ENCODE measurements at places on chromosomes 11 and 22.

GRCh38 chr11:58675334-58676155, 53.1 kb downstream of the CNTF start:
- DNase-seq: peak; percentile 70

- DNase-seq: no peak
Measured at GRCh38 chr11:126135235-126136176, 72.8 kb upstream of the CDON start.

GRCh38 chr11:6625156-6625831, 6.1 kb upstream of the TPP1 start:
- no peak for DNase-seq

- DNase-seq: no peak
Measured at GRCh38 chr11:11746449-11746848, 95.3 kb upstream of the USP47 start.

GRCh38 chr11:64230985-64231365, 627 bp downstream of the DNAJC4 start:
- peak; percentile 64 for DNase-seq

DNA sequence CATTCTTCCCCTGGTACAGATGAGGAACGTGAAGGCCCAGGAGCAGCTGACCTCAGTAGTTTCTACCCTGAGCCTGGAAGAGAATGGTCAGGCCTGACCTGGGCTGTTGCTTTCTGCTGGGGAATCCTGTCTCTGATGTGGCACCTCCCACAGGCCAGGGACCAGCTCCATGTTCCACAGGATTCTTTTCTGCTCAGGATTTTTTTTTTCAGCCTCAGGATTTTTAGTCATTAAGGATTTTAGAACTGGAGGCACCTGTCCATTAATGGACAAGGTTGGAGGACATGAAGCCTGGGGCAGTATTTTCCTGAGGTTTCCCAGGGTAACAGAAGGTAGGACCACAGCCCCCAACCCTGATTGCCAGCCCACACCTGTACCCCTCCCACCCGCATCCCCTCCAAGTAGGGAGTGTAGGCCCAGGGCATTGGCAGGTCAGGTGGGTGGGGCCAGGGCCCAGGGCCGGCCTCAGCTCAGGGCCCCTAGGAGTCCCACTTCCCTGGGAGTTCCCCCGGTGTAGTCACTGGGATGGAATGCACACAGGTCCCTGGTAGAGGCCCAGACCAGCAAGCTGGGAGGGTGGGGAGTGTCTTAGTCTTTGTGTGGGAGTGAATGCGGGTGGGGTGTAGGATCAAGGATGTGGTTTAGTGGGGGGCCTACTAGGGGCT, 16.1 kb downstream of the BIK start:
- no peak for DNase-seq

DNA sequence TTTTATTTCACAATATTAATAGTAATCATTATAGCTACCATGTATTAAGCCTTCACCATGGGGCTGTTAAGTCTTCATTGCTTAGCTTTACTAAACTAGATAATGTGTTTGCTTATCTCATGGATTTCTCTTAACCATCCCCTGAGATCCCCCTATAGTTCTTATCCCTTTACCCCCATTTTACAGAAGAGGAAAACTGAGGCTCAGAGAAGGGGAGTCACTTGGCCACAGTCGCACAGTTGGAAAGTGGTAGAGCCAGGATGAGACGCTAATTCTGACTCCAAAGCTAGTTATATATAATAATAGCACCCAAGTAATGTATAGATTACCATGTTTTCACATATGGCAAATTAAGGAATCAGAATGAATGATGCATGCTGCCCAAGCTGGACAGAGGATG, 9.7 kb upstream of the TFIP11 start:
- no peak for DNase-seq

DNA sequence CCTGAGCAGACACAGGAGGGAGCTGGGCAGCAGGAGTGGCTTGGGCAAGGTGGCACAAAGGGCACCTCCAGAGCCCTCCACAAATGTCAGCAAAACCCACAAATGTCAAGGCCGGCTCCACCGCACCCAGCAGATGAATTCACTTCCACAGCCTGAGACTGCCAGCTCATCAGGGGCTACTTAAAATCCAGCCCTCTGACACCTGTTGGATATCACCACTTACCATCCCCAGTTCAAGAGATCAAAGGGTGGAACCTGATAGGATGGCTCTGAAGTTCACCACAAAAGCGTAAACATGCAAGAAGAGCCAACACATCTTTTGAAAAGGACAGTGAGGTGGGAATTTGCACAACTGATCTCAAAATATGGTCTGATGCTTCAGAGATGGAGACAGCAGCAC, 168.6 kb upstream of the GRK3 start:
- no peak for DNase-seq

DNA sequence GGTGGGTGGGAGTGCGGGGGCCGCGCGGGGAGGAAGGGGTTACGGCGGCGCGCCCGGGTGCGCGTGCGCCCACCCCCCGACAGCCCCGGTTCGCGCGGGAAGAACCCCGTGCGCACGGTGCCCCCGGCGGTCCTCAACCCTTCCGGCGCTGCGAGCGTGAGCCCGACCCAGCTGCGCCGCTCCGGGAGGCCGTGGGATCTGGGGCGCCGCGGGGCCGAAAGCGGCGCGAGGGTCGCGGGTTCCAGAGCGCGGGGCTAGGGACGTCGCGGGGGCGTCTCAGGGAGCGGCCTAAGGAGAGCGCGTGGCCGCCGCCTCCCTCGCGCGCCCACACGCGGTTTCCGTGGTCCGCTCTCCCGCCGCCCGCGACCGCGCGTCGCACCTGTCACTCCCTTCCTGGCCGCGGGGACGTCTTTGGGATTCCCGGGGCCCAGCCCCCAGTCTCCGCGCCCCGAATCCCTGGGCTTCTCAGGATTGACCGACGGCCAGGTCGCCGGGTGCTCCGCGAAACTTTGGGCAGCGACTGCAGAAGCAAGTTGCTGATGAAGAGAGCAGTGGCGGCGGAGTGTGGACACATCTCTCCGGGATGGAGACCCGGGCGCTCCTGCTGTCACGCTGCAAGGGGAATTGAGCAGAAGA, 582 bp downstream of the SREBF2 start:
- peak; percentile 48 for DNase-seq

GRCh38 chr22:37254209-37254866, 10.3 kb upstream of the RAC2 start:
- DNase-seq: no peak

DNA sequence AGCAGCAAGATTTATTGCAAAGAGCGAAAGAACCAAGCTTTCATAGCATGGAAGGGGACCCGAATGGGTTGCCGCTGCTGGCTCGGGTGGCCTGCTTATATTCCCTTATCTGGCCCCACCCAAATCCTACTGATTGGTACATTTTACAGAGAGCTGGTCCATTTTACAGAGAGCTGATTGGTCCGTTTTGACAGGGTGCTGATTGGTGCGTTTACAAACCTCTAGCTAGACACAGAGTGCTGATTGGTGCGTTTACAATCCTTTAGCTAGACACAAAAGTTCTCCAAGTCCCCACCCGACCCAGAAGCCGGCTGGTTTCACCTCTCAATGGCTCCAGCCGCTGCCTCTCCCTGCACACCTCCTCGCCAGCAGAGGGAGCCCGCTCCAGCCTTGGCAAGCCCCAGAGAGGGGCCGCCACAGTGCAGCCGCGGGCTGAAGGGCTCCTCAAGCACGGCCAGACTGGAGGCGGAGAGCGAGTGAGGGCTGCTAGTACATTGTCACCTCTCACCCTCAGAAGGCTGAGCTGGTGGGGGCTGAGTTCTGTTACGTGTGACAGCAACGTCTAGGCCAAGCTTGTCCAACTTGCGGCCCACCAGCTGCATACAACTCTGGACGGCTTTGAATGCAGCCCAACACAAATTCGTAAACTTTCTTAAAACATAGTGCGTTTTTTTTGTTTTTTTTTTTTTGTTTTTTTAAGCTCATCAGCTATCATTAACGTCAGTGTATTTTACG, 8.7 kb downstream of the PTH start:
- no peak for DNase-seq

DNA sequence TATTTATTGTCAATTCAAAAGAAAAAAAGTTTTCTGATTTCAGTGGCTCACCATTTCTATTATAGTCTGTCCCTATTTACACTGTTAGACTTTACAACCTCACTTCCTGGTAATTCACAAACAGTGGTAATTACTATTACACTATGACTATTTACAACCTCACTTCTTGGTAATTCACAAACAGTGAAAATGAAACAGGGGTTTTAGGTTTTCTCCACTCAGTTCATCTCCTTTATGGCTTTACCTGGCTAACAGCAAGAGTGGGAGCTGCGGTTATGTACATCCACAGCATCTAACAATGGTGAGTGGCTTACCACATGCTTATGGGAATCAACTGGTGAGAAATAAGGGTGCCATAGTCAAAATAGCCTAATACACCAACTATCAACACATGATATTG, 166.4 kb downstream of the CASP12 start:
- DNase-seq: no peak

GRCh38 chr22:46125816-46126765, 24.2 kb upstream of the PPARA start:
- DNase-seq: no peak

GRCh38 chr22:36123673-36124630, 36.6 kb downstream of the APOL3 start:
- peak; percentile 93 for DNase-seq

DNA sequence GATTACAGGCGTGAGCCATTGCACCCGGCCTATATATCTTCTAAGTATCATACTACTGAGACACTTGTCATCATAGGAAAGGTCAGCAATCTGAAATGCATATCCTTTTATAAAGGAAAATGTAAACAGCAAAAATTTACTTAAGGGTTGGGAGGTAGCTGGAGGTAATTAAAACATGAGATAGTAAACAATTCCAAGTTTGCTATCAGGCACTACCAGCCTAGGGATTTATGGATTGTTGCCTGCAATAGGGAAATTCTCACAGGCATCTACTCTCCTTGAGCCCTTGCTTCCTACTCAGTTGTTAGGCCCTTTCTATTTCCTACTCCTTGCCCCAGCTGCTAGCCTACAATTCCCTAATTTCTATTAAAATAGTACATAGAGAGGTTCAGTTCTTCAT, 16.1 kb downstream of the PGR start:
- DNase-seq: no peak

DNA sequence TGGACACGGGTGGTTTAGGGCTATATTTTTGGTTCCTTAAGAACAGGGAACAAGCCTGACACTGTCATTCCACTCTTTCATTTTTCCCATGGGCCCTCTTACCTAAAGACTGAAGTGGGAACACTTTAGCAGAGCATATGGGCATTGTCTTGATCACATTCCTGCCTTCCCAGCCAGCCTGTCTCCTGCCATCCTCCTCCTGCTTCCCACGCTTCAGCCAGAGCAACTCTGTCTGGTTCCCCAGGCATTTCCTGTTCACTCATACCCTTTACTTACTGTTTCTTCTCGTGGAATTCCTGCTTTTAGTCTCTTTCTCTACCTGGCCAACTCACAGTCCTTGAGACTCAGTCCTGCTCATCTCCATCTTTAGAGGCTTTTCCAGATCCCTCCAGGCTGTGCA, 22.8 kb downstream of the MRPL16 start:
- DNase-seq: no peak

DNA sequence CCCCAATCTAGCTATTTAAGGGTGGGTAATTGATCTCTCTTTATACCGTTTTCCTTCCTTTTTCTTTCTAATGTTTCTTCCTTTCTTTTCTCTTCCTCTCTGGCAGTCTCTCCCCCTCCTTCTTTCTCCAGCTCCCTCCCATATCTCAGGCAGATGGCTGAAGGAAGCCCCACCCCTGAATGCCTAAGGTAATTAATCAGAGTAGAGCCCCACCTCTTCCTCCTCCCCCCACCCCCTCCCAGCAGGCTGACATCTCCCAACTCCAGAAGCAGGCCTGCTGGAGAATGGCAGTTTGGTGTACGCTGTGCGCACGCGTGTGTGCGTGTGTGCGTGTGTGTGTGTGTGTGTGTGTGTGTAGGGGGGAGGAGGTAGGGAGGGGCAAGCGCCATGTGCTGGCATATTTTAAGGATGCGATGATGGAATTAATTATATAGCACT, 122.6 kb downstream of the APOL5 start:
- DNase-seq: peak; percentile 90

GRCh38 chr22:44686873-44687600, 15.0 kb upstream of the PRR5 start:
- no peak for DNase-seq

GRCh38 chr11:46682773-46683752, 17.4 kb downstream of the ARHGAP1 start:
- no peak for DNase-seq

DNA sequence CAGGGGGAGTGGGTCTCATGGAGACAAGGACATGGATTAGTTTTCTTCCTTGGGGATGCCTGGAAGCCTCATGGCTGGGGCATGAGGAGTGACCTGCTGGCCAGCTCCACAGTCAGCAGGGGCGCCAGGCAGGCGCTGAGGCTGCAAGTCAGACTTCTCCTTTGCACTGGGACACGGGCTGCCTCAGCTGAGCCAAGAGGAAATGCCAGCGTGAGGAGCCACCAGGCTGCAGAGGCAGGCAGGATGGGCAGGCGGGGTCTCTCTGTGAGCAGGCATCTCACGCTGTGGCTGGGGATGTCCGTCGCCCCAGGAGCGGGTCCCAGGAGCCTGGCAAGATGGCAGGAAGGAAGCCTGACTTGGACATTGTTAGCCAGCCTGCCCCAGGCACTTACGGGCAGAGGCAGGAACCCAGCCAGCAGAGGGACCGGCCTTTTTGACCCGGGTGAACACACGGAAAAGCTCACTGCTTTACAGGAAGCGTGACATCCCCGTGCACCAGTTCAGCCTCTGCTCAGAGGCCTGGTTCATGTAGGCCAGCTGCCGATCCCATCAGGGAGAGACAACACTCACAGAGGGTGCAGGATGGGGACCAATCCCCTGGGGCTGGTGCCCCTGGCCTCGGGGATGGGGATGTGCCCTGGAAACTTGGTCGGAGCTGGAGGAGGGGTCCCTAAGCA, 10.2 kb downstream of the GNB1L start:
- DNase-seq: peak; percentile 24

DNA sequence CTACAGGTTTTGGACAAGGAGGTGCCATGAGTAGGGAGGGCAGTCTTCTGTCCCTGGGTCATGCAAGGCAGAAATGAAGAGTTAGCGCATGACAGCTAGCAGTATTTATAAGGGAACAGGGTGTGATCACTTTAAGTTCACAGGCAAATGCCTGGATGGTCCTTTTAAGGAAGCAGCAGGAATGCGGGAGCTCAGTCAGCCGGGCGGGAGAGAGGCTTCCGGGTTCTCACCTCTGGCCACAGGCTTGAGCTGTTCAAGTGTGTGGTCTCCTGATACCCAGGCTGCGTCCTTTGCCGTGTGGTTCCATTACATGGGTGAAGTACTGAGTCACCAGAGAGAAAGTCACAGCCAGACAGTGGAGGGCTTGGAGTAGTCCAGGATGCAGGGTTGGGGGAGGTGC, 105.4 kb downstream of the BCR start:
- DNase-seq: no peak

GRCh38 chr11:108926841-108927577, 262.1 kb downstream of the DDX10 start:
- no peak for DNase-seq
